Activated T-cell treated with anti-CD3 and anti-CD28 coated beads, Interleukin-2, amount 50 U/mL, for 24 hours (primary cell): ENCODE measurements at places on chromosomes 3 and 15.

- no peak for DNase-seq
Measured at GRCh38 chr3:51198477-51198876, 186.6 kb upstream of the MANF start.

- DNase-seq = peak; percentile 7
Measured at GRCh38 chr15:89648106-89649012, 6.9 kb downstream of the KIF7 start.

- DNase-seq = no peak
Measured at GRCh38 chr3:117104792-117105191, 395.2 kb downstream of the TUSC7 start.

GRCh38 chr15:68528626-68529290 is 50.0 kb upstream of the CORO2B start:
- no peak for DNase-seq

GRCh38 chr15:31440754-31441311 is 114.2 kb downstream of the KLF13 start:
- peak; percentile 75 for DNase-seq

DNA sequence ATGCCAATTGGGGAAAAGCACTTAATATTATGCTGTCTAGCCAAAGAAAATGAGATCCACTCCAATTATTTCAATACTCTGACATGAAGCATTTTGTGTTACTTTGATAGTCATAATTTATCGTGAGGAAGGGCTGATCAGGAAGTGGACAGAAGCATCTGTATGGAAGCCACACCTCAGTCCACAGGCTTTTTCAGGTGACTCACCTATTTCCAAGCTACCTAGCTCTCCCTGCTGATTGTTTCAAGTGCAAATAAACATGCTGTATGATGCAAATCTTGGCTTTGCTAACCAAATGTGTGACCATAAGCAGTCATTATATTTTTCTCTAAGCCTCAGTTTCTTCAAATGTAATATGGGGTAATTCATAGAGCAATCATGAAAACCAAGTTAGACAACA is 30.8 kb upstream of the CPB1 start:
- no peak for DNase-seq

GRCh38 chr15:64687688-64688087 is 87.7 kb downstream of the RBPMS2 start:
- no peak for DNase-seq

DNA sequence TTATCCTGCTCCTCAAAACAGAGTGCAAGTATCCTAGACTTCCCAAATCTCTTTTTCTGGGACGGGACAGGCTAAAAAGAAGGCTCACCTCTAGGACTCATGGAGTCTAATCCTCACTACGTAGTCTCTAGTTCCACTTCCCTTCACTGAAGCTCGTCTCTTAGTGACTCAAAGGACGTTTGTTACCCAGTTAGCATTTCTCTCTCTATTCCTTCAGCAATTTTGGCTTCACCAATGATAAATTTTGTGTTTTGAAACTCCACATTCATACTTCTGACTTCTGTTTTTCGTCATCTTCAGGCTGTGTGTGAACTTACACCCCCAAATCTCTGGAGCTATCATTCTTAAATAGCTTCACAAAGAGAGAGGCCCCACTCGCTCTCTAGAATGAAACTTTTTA is 627.1 kb downstream of the NAALADL2 start:
- no peak for DNase-seq

- no peak for DNase-seq
Measured at GRCh38 chr15:44015545-44016305, 179.3 kb downstream of the FRMD5 start.

DNA sequence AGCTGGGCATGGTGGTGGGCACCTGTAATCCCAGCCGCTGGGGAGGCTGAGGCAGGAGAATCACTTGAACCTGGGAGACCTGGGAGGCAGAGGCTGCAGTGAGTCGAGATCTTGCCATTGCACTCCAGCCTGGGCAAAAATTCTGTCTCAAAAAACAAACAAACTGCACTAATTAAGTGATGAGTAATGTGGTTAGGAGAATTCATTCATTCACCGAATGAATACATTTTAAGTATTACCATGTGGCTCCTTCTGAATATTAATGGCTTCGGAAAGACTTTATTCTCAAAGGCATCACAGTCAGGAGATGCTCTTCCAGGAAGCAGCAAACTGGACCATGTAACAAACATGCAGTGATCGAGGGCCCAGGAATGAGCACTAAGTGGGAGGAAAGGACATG is 23.6 kb downstream of the SPTSSB start:
- no peak for DNase-seq

GRCh38 chr3:171351676-171352075 is 108.5 kb downstream of the TNIK start:
- DNase-seq = no peak

- no peak for DNase-seq
Measured at GRCh38 chr15:39404767-39405181, 176.1 kb upstream of the THBS1 start.
